ENCODE measurements at places on chromosomes 6 and 20. TPM values are rescaled to one million over a fixed set of nuclear protein-coding genes. Genes with fewer than 3 reads are reported as not detected.
A peak's percentile ranks its signal among the peaks of the same experiment; 100 is the strongest.

DNA sequence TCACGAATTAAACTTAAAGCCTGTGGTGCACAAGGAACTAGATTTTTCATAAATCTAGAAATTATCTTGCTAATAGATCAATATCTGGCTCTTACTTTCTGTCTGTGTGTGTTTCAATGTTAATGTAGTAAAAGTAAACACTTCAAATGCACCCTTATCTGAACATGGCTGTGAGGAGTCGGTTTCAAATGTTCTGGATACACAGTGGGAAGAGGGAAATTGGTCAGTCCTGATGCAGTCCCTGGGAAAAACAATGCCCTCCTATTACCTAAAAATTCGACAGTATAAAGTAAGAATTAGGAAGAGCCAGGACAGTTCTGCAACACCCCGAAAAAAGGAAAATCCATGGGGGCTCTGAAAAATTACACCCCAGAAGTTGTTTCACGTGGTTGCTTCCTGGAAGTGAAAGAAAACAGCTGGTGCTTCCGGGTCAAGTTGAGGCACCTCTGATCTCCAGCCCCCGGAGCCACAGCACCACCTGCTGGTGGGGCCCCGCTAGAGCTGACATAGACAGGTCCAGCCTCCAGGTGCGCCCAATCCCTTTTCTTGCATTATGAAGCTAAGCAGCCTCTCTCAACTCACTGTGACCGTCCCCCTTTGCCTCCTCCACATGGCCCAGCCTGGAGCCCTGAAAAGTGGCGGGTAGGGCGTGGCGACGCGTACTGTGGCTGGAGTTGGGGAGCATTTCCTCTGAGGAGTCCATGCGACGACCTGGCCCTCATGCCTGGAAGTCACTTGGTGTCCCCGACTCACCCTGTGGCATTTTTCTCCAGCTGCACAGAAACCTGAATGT lies 8.3 kb downstream of the SEMG2 start:
- peak; percentile 59 for DNase-seq

- peak; percentile 51 for DNase-seq
These were observed 67.3 kb downstream of the PREX1 start for GRCh38 chr20:48760403-48760983.

DNA sequence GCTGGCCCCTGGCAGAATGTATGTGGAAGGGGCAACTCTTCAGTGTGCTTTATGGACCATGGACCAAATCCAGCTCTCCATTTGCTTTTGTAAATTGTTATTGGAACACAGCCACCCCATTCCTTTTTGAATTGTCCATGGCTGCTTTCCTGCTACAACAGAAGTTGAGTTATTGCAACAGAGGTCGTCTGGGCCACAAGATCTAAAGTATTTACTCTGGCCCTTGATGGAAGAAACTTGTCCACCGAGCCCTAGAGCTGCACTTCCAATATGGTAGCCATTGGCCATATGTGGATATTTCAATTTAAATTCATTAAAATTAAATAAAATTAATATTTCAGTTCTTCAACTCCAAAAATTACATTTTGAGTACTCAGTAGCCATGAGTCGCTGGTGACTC lies 543.5 kb downstream of the PTPRT start:
- DNase-seq: no peak

- peak; percentile 95 for DNase-seq
These were observed 6.2 kb downstream of the TMEM242 start for GRCh38 chr6:157316871-157317814.

DNA sequence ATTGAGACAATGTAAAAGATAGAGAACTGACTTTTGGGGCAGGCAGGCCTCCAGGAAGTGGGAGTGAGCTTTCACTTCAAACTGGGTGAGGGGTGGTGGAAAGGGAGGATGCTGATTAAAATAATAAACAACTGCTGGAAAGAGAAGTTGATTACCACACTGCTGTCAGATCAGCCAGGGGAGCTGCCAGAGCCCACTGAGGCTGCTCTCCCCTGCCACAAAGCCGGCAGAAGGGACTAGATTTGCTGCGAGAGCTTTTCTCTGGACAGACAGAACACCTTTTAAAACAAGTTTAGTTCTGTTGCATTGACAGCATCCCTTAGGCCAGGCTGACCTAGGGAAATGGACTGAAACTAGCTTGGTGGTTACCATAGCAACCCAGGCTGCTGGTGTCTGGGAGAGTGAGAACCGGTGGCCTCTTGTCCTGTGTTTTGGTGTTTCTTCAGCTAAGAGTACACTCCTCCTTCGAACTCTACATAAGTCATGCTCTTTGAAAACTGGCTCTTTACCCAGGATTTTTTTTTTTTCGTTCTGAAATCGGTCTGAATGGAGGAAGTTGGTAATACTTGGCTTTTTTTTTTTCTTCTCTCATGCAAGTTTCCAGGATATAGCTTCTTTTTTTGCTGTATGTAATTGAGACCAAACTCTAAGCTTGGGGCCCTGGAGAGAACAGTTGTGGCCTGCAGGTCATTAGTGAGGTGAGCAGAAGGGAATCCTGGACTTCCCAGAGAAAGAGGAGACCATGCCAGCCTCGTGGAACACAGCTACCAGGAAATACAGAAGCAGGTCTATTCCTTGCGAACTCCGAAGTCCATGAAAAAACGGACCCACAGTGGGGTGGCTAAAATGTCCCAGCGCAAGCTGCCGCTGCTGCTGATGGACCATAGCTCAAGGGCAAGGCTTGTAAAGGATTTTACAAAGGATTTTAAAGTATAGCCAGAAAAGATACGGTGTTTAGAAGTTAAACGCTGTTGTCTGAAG lies 374.4 kb downstream of the UTRN start:
- no peak for DNase-seq

- DNase-seq: no peak
These were observed 774 bp upstream of the SFT2D1 start for GRCh38 chr6:166343150-166343487.

GRCh38 chr6:34152042-34152524 lies 6.2 kb upstream of the GRM4 start:
- DNase-seq: no peak

DNA sequence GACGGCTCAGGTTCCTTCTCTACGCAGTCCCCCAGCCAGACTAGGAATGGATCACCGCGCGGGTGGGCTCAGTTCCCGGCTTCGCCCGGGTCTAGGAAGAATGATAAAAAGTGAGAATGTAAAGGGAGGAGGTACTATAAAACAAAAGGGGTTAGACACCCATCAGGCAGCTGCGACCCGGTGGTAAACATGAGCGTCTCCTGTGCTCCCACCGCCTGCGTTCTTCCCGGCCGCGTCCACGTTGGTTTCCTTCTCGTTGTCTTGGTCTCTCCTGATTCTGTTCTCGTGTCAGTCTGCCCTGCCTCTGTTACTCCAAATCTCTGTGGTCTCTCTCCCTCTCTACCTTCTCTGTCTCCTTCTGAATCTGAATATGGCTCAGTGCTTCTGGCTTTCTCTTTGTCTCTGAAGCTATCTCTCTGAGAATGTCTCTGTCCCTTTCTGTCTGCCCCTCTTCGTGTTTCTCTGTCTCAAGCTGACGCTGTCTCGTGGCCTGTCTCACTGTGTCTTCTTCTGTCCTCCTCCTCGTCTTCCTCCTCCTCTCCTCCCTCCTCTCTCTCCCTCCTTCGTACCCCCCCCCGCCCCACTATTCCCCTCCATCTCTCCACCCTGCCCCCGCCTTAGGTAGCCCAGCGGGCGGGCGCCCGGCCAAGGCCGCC lies 41.6 kb upstream of the FOXP4 start:
- no peak for DNase-seq

- DNase-seq: peak; percentile 36
These were observed 16.5 kb upstream of the TINAG start for GRCh38 chr6:54291738-54292137.

DNA sequence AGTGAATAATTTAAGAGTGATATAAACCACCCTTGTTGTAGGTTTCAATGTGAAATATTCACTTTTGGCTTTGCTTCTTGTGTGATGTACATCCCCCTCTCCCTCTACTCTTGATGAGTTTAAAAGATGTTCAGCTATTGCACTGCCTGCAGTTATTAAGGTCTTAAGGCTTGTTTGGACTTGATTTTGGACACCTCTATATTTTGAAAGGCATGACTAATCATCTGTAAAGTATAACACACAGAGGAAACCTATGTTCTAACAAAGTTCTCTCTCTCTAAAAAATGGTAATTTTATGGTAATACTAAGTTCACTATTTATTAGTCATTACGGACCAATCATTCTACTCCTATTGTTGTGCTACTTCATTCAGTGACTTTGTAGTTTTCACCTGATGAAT lies 1719.9 kb downstream of the GRIK2 start:
- peak; percentile 37 for DNase-seq

GRCh38 chr6:27617700-27618689 lies 145.1 kb upstream of the ZNF184 start:
- DNase-seq: peak; percentile 68

- DNase-seq: peak; percentile 9
These were observed 816 bp downstream of the NPEPL1 start for GRCh38 chr20:58693226-58694006.

GRCh38 chr6:149389509-149390297 lies 10.4 kb upstream of the SUMO4 start:
- DNase-seq: no peak

GRCh38 chr20:11740975-11741374 lies 176.7 kb upstream of the BTBD3 start:
- DNase-seq: no peak

DNA sequence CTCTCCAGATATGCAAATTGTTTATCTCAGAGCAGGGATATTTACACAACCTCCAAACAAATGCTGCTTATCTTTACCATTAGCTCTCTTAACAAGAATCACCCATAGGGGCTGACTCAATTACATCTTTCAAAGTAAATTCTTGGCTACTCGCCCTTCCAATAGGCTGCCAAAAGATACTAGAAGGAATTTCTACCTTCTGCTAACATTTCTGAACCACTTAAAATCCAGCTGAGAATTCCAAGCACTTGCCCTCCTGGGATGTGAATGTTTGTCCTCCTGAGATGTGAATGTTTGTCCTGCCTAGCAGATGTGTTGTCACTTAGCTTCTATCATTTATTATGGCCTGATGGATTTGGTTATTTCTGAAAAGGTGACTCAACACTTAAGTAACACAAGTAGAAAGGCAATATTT lies 388.0 kb downstream of the GJA1 start:
- no peak for DNase-seq

DNA sequence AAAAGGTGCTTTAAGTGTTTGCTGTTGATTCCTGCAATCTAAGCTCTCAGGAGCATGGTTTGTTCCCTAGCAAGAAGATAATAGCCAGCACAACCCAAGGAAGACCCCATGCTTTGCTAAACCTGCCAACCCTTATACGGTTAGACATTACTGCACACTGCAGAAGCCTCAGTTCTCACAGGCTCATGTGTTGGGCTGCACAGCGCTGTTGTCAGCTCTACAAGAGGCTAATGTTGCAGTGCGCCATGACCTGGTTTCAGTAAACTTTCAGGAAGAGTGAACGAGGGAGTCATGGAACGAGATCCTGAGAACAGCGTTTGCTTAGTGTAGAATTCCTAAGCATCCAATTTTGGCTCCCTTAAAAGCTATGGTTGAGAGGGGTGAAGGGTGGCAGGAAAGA lies 218.5 kb downstream of the ARHGAP18 start:
- DNase-seq: no peak

DNA sequence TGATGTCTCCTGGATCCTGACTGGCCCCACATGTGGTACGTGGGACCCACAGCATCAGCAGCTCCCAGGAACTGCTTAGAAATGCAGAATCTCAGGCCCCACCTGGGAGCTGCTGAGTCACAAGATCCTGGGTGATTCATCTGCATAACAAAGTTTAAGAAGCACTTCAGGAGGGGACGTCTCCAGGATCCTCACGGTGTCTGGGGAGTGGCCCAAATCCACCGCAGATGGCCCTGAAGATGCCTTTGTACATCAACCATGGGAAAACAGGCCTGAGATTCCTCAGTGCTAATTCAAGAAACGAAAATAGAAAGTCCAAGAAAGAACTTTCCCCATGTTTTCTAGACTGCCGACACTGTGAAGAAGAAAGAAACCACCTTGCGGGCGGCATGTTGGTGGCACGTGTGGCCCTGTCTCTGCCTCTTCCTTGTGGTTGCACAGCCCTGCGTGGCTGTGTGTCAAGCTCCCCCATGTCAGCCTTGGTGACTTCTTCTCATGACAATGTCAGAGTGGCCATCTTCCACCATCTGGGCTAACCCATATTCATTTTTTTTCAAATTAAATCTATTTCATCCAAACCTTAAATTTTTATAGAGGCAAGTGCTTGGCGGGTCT lies 26.1 kb downstream of the RRBP1 start:
- peak; percentile 46 for DNase-seq

GRCh38 chr20:57514273-57514751 lies 10.6 kb downstream of the CTCFL start:
- DNase-seq: peak; percentile 67

GRCh38 chr20:5827098-5827853 lies 77.1 kb downstream of the SHLD1 start:
- no peak for DNase-seq

DNA sequence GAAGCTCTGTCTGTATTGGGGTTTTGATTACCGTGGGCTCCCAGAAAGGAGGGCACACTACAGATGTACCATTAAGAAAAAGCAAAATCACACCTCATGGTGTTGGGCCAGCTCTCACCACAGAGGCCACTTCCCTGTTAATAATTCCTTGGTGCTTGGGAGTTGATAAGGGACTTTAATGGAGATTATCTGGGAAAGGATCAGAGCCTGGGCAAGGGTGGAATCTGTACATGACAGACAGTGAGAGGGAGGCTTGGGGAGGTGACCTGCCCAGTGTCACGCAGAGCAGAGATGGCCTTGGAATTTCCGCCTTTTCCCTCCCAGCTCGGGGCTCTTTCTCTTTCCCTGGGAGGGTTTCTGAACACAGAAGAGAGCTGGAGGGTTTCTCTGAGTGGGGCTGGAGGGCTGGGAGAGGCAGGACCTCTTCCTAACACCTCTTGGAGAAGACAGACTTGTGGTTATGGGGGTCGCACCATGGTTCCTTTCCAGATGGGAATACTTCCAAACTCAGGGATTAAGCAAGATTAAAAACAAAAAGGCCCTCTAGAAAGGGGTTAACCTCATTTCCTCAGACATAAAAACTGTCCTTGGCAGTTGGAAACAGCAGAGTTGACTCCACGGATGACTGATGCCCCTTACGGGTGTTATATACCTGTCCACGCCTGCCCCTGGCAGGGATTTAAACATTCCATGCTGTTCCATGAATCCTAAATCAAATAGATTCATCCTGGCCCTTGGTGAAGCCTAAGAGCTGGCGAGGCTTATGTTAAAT lies 16.8 kb upstream of the KCNK16 start:
- no peak for DNase-seq

DNA sequence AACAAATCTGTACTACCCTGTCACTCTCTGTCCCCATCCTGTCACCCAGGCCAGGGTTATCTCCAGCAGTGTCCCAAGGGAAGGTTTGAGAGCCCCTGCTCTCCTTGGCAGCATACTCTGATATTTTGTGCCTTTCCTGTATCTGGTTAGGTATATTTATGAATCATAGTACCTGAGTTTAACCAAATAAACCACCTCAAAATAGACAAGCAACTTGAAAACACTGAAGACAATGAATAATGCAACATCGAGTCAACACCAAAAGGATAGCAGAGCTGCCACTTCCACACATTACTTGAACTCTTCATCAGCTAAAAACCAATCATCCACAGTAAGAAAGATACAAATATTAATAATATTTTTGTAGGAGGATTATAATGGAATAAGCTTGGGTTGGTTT lies 142.6 kb upstream of the TAB2 start:
- DNase-seq: no peak

PRKN gene
- total RNA-seq: 6.0 TPM

OXT gene
- not detected for total RNA-seq

BPIFB2 gene
- total RNA-seq: not detected

KDM1B gene
- 21.2 TPM for total RNA-seq

TNNC2 gene
- total RNA-seq: 0.79 TPM

OPN5 gene
- not detected for total RNA-seq

BHLHE23 gene
- total RNA-seq: not detected

KCNQ2 gene
- total RNA-seq: not detected

DEFB132 gene
- not detected for total RNA-seq

TAB2 gene
- total RNA-seq: 76.4 TPM

TAP1 gene
- 32.3 TPM for total RNA-seq

HSPA1A gene
- total RNA-seq: 20.3 TPM

Measured in MCF 10A (cell line).